Activated T-helper 17 cell treated with anti-CD3 and anti-CD28 coated beads, Interleukin-2, amount 50 U/mL, for 72 hours (primary cell): ENCODE measurements at places on chromosomes 4 and X. TPM values are rescaled to one million over a fixed set of nuclear protein-coding genes. Genes with fewer than 3 reads are reported as not detected.

RNF128 gene
- total RNA-seq = not detected

PCYT1B gene
- 0.29 TPM for total RNA-seq

- no peaks in the 10 kb centered on the region for H3K27me3 ChIP-seq
- no peak for ATAC-seq
- peaks cover 12% of the 10 kb centered on the region for H3K36me3 ChIP-seq
- H3K27ac ChIP-seq = peak overlapping the region; percentile 90
- peaks cover 15% of the 10 kb centered on the region for H3K4me1 ChIP-seq
These were observed 1.0 kb downstream of the SH3BGRL start for GRCh38 chrX:81202943-81203342.

FANCB gene
- 17.2 TPM for total RNA-seq

VEGFD gene
- total RNA-seq = not detected
